ENCODE measurements at places on chromosomes 5 and 9.

GRCh38 chr5:130268489-130268888, 364.2 kb downstream of the CHSY3 start:
- DNase-seq: no peak

DNA sequence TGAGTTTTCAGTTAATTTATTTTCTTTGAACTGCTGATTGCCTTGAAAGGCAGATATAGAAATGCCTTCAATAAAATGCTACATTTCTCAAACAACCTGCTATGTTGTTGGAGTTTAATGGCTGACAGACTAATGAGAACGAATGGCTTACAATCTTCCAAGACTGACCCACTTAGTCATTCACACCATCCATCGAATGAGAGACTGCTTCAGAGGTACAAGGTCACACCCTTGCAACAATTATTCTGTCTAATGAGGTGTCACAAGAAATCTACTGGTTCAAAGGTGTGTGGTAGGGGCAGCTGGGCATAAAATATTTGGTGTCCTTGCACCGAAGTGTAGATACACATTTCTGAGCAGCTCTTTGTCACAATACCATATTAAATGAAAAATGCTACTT, 18.3 kb downstream of the PTPRD start:
- DNase-seq: no peak

GRCh38 chr9:23777328-23777727, 48.7 kb downstream of the ELAVL2 start:
- DNase-seq: no peak

- DNase-seq: peak; percentile 14
These were observed 74.5 kb downstream of the PTCD2 start for GRCh38 chr5:72394688-72395087.

DNA sequence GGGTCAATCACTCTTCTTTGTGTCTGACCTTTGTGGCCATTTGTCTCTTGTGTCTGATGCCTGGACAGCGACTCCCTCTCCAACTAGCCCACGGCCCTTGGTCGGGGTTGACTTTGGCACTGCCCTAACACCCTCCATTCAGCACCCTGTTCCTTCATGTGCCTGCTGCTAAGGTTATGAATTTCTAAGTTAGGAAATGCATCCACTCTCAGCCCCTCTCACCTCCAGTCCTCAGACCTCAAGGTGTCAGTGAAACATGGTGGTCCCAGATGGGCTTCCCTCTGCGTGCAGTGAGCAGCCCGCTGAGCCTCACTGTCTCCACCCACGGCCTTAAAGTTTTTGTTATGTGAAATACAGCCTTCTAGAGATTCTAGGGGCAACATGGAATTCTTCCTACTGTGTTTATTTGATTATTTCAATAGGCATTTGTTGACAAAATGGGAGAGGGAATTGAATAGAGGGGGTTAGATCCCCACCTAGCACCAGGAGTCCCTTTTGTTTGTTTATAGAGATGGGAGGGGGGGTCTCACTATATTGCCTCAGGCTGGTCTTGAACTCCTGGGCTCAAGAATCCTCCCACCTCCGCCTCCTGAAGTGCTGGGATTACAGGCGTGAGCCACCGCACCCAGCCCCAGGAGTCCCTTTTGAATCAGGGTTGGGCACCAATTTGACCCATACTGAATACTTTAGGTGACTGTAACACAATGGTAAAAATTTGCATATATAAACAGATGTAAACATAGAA, 1.6 kb upstream of the GLIPR2 start:
- DNase-seq: no peak

- DNase-seq: peak; percentile 23
These were observed 3.6 kb downstream of the HMGCS1 start for GRCh38 chr5:43309637-43310036.

DNA sequence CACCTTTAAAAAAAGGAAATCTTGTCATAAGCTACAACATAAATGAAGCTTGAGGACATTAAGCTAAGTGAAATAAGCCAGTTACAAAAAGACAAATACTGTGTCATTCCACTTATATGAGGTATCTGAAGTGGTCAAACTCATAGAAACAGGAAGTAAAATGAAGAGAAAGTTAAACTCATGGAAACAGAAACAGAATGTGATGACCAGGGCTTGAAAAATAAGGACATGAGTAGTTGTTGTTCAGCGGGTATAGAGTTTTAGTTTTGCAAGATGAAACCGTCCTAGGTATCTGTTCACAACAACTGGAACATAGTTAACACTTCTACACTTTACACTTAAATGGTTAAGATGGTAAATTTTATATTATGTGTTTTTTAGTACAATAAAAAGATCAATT, 47.8 kb upstream of the SLC1A3 start:
- no peak for DNase-seq

GRCh38 chr5:7759257-7759871, 91.6 kb downstream of the CFAP90 start:
- no peak for DNase-seq

GRCh38 chr9:35658968-35659220, 802 bp downstream of the CCDC107 start:
- DNase-seq: no peak

DNA sequence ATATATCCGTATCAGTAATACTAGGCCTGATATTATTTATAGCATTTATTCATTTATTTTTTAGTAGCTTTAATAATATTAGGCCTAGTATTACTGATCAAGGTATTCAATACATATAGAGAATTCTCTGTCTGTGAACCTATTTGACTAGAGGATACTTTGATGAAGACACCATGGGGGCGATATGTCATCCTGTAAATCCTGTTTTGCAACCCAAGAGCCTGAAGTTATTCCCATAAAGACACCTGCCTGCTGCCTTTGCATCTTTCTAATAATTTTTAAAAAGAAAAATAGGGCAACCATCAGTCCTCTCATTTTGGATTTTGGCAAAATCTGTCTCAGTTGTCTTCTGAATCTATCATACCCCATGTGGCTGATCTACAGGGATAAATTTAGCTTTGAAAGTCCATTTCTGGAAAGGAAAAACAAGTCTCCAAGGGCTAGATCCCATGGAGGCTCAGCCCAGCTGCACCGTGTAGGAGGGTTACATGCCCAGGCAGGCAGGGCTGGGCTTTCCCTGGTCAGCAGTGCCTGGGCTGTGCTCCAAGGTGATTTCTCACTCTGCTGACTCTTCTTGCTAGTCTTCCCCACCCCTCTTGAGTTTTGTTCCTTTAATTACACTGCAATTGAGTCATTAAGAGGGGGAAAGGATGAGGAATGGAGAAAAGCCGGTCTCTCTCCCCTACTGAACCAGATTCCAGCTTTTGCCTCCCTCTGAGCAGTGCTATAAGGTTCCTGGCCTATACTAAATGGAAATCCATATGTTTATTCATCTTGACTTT, 169.0 kb downstream of the TRIM32 start:
- no peak for DNase-seq

DNA sequence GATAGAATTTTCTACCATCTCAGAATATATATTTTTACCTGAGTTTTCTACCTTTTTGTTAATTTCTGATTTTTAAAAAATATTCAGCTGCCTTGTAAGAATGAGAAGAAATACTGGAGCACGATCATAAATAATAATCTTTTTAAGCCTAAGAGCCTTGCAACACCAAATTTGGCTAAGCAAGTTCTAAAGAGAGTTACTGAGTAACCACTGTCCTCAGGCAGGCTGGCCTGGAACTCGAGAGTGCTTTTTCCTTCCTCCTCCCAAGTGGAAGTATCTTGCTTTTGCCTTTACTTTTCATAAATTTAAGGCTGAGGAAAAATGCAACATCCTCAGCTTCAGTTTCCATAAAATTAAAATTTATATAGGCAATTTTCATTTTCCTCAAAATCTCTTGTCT, 21.0 kb downstream of the GLRX start:
- no peak for DNase-seq

GRCh38 chr9:91273853-91274552, 87.7 kb downstream of the AUH start:
- no peak for DNase-seq

DNA sequence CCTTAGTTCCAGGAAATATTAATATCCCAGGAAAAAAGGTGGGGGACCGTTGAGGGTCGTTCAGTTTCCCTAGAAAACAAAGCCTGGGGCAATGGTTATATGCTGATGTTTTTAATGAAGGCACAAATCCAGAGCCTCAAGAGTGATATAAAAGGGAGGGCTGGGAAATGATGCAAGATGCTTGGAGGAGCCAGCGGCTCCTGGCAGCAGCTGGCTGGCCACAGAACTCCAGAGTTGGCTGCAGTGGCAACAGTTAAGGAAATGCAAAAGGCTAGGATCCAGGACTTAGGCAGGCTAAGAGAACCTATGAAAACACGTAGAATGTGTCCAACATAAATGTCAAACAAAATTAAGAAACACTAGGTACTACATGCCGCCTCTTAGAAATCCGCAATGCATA, 31.0 kb upstream of the B4GALT1 start:
- DNase-seq: no peak

DNA sequence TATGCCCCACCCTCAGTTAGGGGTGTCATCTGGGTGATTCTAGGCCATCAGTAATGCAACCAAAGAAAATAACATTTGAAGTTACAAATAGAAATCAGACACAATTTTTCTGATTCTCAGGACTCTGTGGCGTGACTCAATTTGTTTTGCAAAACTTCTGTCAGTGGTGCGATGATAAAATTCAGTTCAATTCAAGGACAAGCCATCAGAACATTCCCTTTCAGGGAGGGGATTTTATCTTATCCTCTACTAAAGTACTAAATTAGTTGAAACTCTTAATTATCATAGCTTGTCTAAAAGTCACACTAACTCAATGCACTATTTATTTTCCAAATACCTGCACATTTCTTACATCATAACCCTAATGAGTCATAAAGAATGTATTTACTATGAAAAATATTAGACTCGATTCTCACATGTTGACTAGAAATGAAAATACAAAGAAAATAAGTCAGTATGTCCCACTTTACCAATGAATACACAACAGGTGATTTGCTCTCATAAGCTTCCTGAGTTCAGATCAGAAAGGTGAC, 28.2 kb downstream of the HTR4 start:
- DNase-seq: no peak

- no peak for DNase-seq
These were observed 41.0 kb upstream of the IRX4 start for GRCh38 chr5:1923766-1924165.

- DNase-seq: no peak
These were observed 29.8 kb downstream of the PRUNE2 start for GRCh38 chr9:76876098-76876497.

DNA sequence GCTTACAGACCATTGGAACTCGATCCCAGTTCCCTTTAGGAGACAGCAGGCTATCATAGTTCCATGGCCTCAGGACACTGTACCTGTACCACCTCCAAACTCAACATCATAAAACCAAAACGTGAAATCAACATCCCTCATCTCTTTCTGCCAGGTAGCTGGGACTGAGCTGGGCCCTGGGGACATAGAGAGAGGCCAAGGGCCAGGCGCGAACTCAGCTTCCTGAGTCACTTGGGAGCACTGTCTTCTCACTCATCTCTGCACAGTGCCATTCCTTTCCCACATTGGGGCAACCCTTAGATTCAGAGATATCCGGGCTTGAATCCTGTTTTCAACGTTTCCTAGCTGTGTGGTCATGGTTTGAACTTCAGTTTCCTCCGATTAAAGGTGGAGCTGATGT, 12.2 kb downstream of the DAB2IP start:
- no peak for DNase-seq

GRCh38 chr9:134320868-134321471, 5.3 kb upstream of the RXRA start:
- peak; percentile 44 for DNase-seq

GRCh38 chr9:36023260-36024048, 13.3 kb upstream of the RECK start:
- peak; percentile 81 for DNase-seq

DNA sequence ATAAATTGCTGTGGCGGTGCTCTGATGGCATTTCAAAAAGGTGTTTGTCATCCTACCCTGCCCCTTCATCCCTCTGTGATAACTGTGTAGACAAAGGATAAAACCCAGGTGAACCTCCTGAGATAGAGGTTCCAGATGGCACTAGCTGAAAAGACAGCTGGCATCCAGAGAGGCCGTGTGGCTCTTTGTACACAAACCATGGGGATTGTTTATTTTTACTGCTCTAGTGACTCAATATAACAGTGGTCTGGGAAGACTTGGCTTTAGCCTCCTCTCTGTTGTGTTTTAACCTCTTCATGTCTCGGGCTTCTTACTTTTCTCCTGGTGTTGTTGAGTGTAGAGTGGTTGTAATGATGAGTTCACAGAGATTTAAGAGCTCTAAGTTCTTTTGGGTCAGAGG, 48.8 kb downstream of the SH3GL2 start:
- DNase-seq: no peak

DNA sequence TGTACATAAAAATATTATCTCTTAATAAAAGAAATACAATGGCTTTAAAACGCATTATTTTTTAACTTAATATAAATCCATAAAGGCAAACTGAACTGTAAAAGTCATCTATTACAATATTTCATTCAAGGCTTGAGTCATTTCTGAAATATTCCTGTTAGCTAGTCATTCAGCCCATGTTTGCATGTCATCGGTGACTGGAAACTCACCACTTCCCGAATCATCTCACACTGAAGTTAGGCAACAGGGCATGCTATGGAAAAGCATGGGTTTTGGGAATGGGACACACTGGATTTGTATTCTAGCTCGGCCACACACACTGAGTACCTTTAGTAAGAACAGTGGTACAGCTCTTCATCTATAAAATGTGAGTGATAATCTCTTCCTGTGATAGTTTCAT, 691.1 kb upstream of the C9orf72 start:
- DNase-seq: no peak

- DNase-seq: peak; percentile 51
These were observed 65.5 kb downstream of the MCTP1 start for GRCh38 chr5:95219411-95219810.

DNA sequence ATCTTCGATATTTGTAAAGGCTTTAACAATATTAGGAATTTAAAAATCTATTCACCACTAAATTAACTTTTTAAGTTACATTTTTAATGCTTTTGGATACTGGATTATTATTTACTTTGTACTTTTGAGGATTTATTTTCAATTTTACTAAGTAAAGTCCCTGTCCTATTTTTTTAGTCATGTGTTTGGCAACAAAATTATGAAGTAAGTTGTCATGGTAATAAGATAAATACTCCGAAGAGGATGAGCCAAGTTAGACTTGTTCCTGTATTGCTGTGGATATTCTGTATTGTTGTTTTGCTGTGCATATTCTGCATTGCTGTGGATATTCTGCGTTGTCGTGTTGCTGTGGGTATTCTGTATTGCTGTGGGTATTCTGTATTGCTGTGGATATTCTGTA, 210.1 kb downstream of the MTRR start:
- DNase-seq: no peak

DNA sequence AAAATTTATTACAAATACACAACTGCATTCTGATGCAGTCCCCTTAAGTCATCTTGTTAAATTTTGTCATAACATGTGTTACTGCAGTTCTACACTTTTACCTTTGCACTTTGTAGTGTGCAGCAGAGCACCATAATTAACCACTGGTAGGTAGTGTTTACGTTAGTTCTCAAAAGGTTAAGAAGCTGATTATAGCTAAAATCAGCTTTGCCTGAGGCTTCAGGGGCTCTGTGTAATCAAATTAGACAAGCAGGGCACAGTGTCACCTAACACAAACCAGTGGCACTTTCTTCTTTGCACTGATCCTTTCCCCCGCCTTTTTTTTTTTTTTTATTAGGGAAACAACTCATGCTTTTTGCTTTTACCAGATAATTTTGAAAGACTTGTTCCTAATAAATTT, 26.1 kb downstream of the POU5F2 start:
- peak; percentile 38 for DNase-seq

Measured in neural progenitor cell (in vitro differentiated cells).